ENCODE measurements at places on chromosomes 11 and 22.

- no peak for DNase-seq
- H3K4me3 ChIP-seq: no peak overlapping the region
- peak overlapping the region; percentile 20 for H3K27ac ChIP-seq
- H3K27me3 ChIP-seq: no peaks in the 10 kb centered on the region
- H3K4me1 ChIP-seq: no peaks in the 10 kb centered on the region
Observed at GRCh38 chr22:21761994-21762680, 26.5 kb upstream of the YPEL1 start.

DNA sequence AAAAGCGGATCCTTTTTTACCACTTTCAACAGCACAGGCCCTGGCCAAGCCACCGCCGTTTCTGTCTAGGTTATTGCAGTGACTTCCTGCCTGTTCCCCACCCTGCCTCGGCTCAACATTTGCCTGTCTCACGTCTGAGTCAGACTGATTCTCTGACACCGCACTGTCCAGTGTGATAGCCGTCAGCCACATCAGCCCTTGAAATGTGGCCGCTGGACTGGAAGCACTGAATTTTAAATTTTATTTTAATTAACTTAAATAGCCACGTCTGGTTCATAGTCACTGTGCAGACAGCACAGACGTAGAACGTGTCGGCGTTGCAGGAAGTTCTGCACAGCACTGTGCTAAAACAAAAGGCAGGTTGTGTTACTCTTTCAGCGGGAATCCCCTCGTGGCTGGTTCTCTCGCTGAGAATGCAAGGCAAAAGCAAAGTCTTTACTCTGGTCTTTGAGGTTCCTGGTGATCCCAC, 56.3 kb upstream of the ADSL start:
- no peaks in the 10 kb centered on the region for H3K27me3 ChIP-seq
- H3K27ac ChIP-seq: no peak overlapping the region
- DNase-seq: peak; percentile 40
- no peaks in the 10 kb centered on the region for H3K4me1 ChIP-seq
- H3K4me3 ChIP-seq: no peak overlapping the region

GRCh38 chr11:44199298-44199697, 103.8 kb downstream of the EXT2 start:
- H3K27ac ChIP-seq: no peak overlapping the region
- H3K4me3 ChIP-seq: no peak overlapping the region
- no peaks in the 10 kb centered on the region for H3K4me1 ChIP-seq
- no peaks in the 10 kb centered on the region for H3K27me3 ChIP-seq
- peaks cover 9% of the 10 kb centered on the region for H3K36me3 ChIP-seq
- no peak for DNase-seq

- no peak for DNase-seq
- peaks cover 3% of the 10 kb centered on the region for H3K27me3 ChIP-seq
- no peaks in the 10 kb centered on the region for H3K36me3 ChIP-seq
- no peak overlapping the region for H3K27ac ChIP-seq
Observed at GRCh38 chr11:116144387-116144958, 628.3 kb downstream of the BUD13 start.

GRCh38 chr22:40410731-40411505, 40.5 kb downstream of the SGSM3 start:
- no peak for DNase-seq
- peaks cover 79% of the 10 kb centered on the region for H3K36me3 ChIP-seq
- H3K27me3 ChIP-seq: no peaks in the 10 kb centered on the region
- H3K4me1 ChIP-seq: no peaks in the 10 kb centered on the region

DNA sequence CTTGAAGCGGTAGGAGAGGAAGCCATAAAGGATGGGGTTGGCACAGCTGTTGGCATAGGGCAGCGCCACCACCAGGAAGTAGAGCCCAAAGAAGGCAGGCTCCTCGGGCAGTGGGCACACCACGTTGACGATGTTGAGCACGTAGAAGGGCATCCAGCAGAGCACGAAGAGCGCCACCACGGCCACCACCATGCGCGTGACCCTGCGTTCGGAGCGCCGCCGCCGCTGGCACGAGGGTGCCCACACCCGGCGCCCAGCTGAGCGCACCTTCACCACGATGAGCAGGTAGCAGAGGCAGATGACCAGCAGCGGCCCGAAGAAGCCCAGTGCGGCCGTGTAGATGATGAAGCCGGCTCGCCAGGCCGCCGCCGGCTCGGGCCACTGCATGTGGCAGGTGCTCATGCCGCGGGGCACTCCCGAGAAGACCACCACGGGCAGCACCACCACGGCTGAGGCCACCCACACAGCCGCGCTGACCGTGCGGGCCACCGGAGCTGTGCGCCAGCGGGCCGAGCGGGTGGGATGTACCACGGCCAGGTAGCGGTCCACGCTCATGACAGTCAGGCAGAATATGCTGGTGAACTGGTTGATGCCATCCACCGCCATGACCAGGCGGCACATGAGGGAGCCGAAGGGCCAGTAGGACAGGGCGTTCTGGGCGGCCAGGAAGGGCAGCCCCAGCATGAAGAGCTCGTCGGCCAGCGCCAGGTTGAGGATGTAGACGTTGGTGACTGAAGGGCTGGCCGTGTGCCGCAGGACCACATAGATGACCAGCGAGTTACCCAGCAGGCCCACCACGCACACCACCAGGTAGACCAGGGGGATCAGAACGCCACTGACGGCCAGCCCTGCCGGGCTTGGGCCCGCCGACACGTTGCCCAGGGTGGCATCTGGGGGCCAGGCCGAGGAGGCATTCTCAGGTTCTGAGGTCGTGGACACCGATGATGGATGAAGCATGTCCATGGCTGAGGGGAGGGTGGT, 5.1 kb downstream of the SSTR3 start:
- no peak for DNase-seq
- no peaks in the 10 kb centered on the region for H3K36me3 ChIP-seq
- H3K27me3 ChIP-seq: no peaks in the 10 kb centered on the region
- H3K4me3 ChIP-seq: no peak overlapping the region
- H3K4me1 ChIP-seq: peaks cover 24% of the 10 kb centered on the region
- H3K27ac ChIP-seq: no peak overlapping the region

DNA sequence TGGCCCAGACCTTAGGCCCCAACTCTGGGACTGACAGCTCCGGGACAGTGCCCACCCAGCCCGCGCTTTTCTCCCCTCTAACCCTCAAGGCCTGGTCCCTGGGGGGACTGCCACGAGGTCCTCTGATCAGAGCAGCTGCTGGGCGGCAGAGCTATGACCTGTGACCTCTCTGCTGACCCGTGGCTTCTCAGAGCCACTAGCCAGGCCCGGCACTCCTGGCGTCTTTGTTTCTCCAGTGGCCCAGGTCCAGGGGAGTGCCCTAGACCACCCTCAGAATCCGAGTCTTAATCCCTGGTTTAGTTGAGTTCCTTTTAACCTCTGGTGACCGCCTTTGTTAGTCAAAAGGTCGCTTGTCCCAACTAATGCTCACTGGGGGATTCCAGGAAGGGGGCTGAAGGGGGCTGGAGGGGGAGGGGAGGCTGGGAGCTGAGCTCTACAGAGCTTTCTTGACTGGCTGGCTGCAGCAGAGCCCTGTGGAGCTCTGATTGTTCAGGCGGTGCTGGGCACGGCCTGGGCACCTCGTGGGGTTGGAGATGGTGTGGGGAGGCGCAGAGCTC, 1.2 kb downstream of the FBLN1 start:
- no peak for DNase-seq
- no peaks in the 10 kb centered on the region for H3K4me1 ChIP-seq
- H3K36me3 ChIP-seq: peaks cover 11% of the 10 kb centered on the region
- H3K27ac ChIP-seq: peak overlapping the region; percentile 5
- no peaks in the 10 kb centered on the region for H3K27me3 ChIP-seq

GRCh38 chr11:124394408-124394807, 4.4 kb downstream of the OR8B3 start:
- no peaks in the 10 kb centered on the region for H3K4me1 ChIP-seq
- DNase-seq: no peak
- H3K36me3 ChIP-seq: no peaks in the 10 kb centered on the region

GRCh38 chr11:44244639-44245310, 65.2 kb downstream of the ALX4 start:
- no peak overlapping the region for H3K4me3 ChIP-seq
- no peak overlapping the region for H3K27ac ChIP-seq
- peaks cover 3% of the 10 kb centered on the region for H3K36me3 ChIP-seq
- no peak for DNase-seq

DNA sequence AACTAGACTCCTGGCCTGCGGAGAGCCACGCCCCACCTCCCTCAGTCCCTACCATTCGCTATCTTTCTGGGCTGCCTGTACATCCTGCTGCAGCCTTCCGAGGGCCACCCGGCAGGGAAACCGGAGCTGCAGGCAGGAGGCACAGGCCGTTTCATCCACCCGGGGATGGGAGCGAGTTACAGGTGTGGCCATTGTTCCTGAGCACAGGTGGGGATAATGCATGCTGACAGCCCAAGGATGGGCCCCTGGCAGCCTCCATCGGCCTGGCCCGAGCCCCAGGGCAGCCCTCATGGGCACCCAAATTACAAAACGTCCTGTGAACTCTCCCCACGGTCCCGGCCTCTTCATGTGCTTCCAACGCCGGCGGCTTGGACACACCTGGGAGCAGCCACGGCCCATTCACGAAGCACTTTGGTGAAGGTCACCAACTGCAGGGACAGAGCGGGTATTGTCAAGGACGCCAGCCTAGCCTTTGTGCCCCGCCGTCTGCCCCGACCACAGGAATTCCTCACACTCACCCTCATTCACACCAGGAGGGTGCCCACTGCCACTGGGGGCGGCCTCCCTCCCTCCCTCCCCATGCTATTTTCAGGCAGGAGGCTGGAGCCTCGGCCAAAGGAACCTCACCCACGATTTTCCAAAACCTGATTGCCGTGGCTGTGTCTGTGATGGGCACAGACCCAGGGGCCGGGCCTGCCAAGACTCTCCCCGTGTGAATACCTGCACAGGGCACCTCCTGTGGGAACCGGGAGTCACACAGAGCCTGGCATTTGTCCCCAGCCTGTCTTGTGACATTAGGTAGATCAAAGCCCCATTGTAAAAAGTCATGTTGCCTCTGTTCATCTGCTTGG, 42.1 kb upstream of the MYEOV start:
- H3K36me3 ChIP-seq: no peaks in the 10 kb centered on the region
- no peaks in the 10 kb centered on the region for H3K4me1 ChIP-seq
- H3K27me3 ChIP-seq: no peaks in the 10 kb centered on the region
- no peak for DNase-seq

DNA sequence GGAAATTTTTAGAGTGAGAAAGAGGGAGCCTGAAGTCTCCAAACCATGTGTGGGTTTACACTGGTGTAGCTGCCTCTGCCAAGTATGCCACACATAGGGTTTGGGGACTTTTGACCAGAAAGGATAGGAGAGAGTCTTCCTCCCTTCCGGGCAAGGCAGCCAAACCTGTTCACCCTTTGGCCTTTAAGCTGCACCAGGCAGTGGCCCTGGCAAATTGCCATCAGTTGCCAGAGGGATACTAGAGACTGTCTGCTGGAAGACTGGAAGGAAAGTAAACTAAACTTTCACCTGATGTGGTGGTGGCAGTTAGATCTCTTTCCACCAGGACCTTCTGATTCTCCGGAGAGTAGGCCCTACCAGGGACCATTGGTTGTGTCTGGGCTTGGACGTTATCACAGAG, 1263.2 kb downstream of the FAM181B start:
- no peak overlapping the region for H3K4me3 ChIP-seq
- no peaks in the 10 kb centered on the region for H3K36me3 ChIP-seq
- H3K27me3 ChIP-seq: no peaks in the 10 kb centered on the region
- no peak overlapping the region for H3K27ac ChIP-seq

DNA sequence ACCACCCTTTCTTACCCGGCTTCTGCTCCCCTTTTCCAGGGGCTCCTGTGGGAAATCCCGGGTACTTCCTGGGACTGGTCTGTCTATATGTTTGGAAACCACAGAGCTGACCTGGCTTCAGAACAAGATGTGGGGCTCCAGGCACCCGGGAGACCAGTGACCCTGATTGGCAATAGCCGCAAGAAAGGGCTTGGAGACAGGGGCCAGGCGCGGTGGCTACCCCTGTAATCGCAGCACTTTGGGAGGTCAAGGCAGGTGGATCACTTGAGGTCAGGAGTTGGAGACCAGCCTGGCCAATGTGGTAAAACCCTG, 3.2 kb upstream of the NEAT1 start:
- no peaks in the 10 kb centered on the region for H3K27me3 ChIP-seq
- no peaks in the 10 kb centered on the region for H3K36me3 ChIP-seq
- no peak for DNase-seq
- H3K4me3 ChIP-seq: peak overlapping the region; percentile 37

- no peaks in the 10 kb centered on the region for H3K27me3 ChIP-seq
- no peaks in the 10 kb centered on the region for H3K36me3 ChIP-seq
- no peak for DNase-seq
- H3K4me3 ChIP-seq: no peak overlapping the region
- H3K27ac ChIP-seq: no peak overlapping the region
Observed at GRCh38 chr11:122786896-122787295, 51.4 kb upstream of the CRTAM start.

GRCh38 chr11:134942681-134943080, 530.6 kb upstream of the B3GAT1 start:
- DNase-seq: no peak
- no peaks in the 10 kb centered on the region for H3K4me1 ChIP-seq
- H3K4me3 ChIP-seq: no peak overlapping the region
- H3K27ac ChIP-seq: no peak overlapping the region
- no peaks in the 10 kb centered on the region for H3K36me3 ChIP-seq
- no peaks in the 10 kb centered on the region for H3K27me3 ChIP-seq

GRCh38 chr11:33307984-33308383, 50.8 kb downstream of the HIPK3 start:
- H3K27ac ChIP-seq: no peak overlapping the region
- DNase-seq: no peak
- H3K36me3 ChIP-seq: no peaks in the 10 kb centered on the region
- no peaks in the 10 kb centered on the region for H3K27me3 ChIP-seq

DNA sequence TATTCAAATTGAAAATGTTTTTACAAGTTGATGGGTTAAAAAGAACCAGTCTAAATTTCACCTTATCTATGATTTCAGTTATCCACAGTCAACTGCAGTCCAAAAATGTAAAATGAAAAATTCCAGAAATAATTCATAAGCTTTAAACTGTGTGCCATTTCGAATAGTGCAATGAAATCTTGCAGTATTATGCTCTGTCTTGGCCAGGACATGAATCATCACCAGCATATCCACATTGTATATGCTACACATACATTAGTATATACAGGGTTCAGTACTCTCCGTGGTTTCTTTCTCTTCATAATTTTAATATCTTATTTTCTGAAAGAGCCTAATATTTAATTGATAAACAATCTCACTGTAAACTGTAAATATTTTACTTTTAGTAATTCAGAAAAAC, 45.9 kb downstream of the ARHGAP32 start:
- no peak overlapping the region for H3K27ac ChIP-seq
- DNase-seq: no peak
- no peak overlapping the region for H3K4me3 ChIP-seq
- H3K36me3 ChIP-seq: no peaks in the 10 kb centered on the region
- no peaks in the 10 kb centered on the region for H3K27me3 ChIP-seq
- H3K4me1 ChIP-seq: peaks cover 4% of the 10 kb centered on the region

DNA sequence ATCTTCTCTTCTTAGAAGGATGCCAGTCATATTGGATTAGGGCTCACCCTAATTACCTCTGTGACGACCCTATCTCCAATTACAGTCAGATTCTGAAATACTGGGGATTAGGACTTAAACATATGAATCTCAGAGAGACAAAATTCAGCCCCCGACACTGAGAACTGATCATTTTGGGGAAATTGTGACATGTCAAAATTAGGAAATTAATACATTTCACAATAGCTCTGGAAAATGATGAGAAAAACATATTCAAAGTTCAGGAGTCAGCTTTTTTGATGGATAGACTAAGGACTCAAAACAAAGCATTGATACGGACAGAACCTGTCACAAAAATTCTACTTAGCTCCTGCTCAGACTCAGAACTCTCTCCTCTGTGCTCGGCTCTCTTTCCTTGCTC, 40.8 kb downstream of the COMMD9 start:
- no peak for DNase-seq
- no peak overlapping the region for H3K4me3 ChIP-seq
- H3K36me3 ChIP-seq: no peaks in the 10 kb centered on the region
- H3K27ac ChIP-seq: no peak overlapping the region
- no peaks in the 10 kb centered on the region for H3K27me3 ChIP-seq
- H3K4me1 ChIP-seq: no peaks in the 10 kb centered on the region
